Thoracic aorta (tissue), 2 donors: ENCODE measurements at places on chromosomes 3 and 15.

- H3K36me3 ChIP-seq, result no peaks in the 10 kb centered on the region
- H3K27me3 ChIP-seq, result no peaks in the 10 kb centered on the region
- H3K4me3 ChIP-seq, result no peak overlapping the region
- H3K4me1 ChIP-seq, result no peaks in the 10 kb centered on the region
- H3K27ac ChIP-seq, result no peak overlapping the region
- no peak for DNase-seq
Observed at GRCh38 chr15:57525581-57525980, 66.1 kb upstream of the MYZAP start.

- no peaks in the 10 kb centered on the region for H3K27me3 ChIP-seq
- H3K36me3 ChIP-seq, result no peaks in the 10 kb centered on the region
- H3K27ac ChIP-seq, result no peak overlapping the region
- no peak for DNase-seq
- H3K4me3 ChIP-seq, result no peak overlapping the region
Observed at GRCh38 chr3:151899996-151900395, 26.6 kb downstream of the SUCNR1 start.

- H3K27me3 ChIP-seq, result no peaks in the 10 kb centered on the region
- no peak for DNase-seq
- H3K36me3 ChIP-seq, result no peaks in the 10 kb centered on the region
- H3K27ac ChIP-seq, result no peak overlapping the region
- no peak overlapping the region for H3K4me3 ChIP-seq
Observed at GRCh38 chr15:98397419-98397818, 250.9 kb upstream of the IGF1R start.

GRCh38 chr3:129619726-129620162 lies 13.3 kb upstream of the PLXND1 start:
- no peak overlapping the region for H3K27ac ChIP-seq
- DNase-seq, result no peak
- H3K4me1 ChIP-seq, result peaks cover 45% of the 10 kb centered on the region
- H3K36me3 ChIP-seq, result no peaks in the 10 kb centered on the region

- H3K4me1 ChIP-seq, result peaks cover 1% of the 10 kb centered on the region
- H3K27ac ChIP-seq, result no peak overlapping the region
- no peak for DNase-seq
Observed at GRCh38 chr3:53230789-53231188, 25.0 kb downstream of the TKT start.

GRCh38 chr3:127940116-127940515 lies 25.1 kb downstream of the KBTBD12 start:
- H3K27ac ChIP-seq, result no peak overlapping the region
- no peaks in the 10 kb centered on the region for H3K4me1 ChIP-seq
- H3K4me3 ChIP-seq, result no peak overlapping the region
- no peaks in the 10 kb centered on the region for H3K27me3 ChIP-seq
- H3K36me3 ChIP-seq, result no peaks in the 10 kb centered on the region

DNA sequence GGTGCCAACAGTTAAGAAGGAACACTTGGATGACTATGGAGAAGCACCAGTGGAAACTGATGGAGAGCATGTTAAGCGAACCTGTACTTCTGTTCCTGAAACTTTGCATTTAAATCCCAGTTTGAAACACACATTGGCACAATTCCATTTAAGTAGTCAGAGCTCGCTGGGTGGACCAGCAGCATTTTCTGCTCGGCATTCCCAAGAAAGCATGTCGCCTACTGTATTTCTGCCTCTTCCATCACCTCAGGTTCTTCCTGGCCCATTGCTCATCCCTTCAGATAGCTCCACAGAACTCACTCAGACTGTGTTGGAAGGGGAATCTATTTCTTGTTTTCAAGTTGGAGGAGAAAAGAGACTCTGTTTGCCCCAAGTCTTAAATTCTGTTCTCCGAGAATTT lies 3.0 kb downstream of the SKIL start:
- H3K27me3 ChIP-seq, result no peaks in the 10 kb centered on the region
- peak overlapping the region; percentile 98 for H3K4me3 ChIP-seq
- H3K4me1 ChIP-seq, result peaks cover 58% of the 10 kb centered on the region

GRCh38 chr3:99505646-99506269 lies 132.6 kb upstream of the COL8A1 start:
- no peaks in the 10 kb centered on the region for H3K27me3 ChIP-seq
- peak; percentile 28 for DNase-seq
- H3K4me3 ChIP-seq, result no peak overlapping the region
- H3K36me3 ChIP-seq, result no peaks in the 10 kb centered on the region
- peaks cover 69% of the 10 kb centered on the region for H3K4me1 ChIP-seq

GRCh38 chr15:56992725-56993124 lies 74.3 kb downstream of the TCF12 start:
- no peaks in the 10 kb centered on the region for H3K27me3 ChIP-seq
- H3K36me3 ChIP-seq, result no peaks in the 10 kb centered on the region
- H3K4me1 ChIP-seq, result peaks cover 12% of the 10 kb centered on the region
- no peak for DNase-seq
- H3K4me3 ChIP-seq, result no peak overlapping the region

DNA sequence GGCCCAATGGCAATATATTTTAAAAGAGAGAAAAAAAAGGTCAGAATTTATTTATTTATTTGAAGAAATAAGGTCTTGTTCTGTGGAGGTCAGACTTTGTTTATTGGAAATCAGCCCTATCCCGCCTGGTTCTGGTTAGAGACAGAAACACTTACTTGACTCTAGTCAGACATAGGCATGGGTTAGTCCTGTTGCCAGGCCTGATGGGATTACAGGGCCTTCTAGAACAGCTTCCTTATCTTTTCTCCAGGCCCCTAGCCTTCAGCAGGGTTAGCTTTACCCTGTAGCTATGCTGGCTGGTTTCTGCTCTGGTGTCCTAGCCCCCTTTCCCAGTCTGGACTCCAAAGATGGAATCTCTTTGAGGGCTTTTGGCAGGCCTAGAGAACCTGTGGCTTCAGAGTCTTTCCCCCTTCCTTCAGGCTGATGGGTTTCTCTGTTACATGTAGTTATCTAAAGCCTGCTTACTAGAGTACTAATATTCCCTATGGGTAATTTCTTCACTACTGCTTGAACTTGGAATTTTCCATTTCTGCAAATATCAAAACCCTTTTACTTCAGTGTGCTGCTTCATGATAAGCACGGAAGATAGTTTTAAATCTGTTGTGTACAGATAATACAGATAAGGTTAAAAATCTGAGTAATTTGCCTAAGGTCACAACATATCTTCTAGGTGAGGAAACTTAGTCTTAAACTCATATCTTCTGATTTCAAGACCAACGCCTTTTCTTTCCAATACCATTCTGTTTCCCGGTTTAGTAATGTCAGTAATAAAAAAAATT lies 10.6 kb downstream of the IREB2 start:
- H3K4me1 ChIP-seq, result peaks cover 29% of the 10 kb centered on the region
- no peak overlapping the region for H3K4me3 ChIP-seq
- H3K27ac ChIP-seq, result no peak overlapping the region
- H3K27me3 ChIP-seq, result no peaks in the 10 kb centered on the region

DNA sequence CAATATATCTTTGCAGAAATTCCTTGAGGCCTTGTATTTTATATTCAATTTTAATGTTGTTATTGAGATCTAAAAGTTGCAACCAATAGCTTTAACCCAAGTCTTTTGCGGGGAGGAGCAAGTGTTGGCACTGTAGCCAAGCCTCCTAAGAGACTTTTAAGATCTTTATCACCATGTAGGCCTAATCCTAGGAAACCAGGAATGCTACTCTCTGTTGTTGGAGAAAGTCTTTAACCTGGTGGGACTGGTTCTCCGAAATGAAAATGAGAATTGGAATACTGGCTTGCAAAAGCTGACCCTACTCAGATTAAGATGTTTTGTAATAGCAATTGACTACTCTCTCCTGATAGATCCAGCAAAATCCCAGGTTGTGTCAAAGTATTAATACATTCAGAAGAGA lies 25.8 kb downstream of the SHC4 start:
- no peaks in the 10 kb centered on the region for H3K36me3 ChIP-seq
- no peak overlapping the region for H3K4me3 ChIP-seq
- no peak overlapping the region for H3K27ac ChIP-seq
- DNase-seq, result no peak
- H3K27me3 ChIP-seq, result no peaks in the 10 kb centered on the region

GRCh38 chr3:57733790-57734189 lies 22.3 kb upstream of the SLMAP start:
- H3K27ac ChIP-seq, result no peak overlapping the region
- H3K4me3 ChIP-seq, result no peak overlapping the region
- H3K4me1 ChIP-seq, result no peaks in the 10 kb centered on the region
- DNase-seq, result no peak

- no peaks in the 10 kb centered on the region for H3K36me3 ChIP-seq
- no peak overlapping the region for H3K27ac ChIP-seq
Observed at GRCh38 chr15:89346516-89347231, 12.1 kb upstream of the POLG start.

DNA sequence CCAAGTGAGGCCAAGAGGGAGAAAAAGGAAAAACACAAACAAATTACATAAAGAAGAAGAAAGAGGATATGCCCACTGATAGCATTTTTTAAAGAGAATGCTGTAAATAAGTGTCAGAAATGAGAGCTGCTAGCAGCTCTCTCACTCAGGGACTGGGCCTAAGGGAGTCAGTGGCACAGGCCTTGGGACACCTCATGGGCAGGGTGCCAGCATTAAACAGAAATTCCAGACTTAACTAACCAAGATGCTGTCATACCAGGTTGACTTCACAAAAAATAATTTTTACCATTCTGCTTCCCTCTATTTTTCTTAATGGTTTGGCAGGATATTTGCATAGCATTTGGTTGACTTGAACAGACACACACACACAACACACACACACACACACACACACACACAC lies 92.3 kb upstream of the ADAMTSL3 start:
- H3K4me3 ChIP-seq, result no peak overlapping the region
- no peak for DNase-seq
- no peaks in the 10 kb centered on the region for H3K27me3 ChIP-seq
- no peaks in the 10 kb centered on the region for H3K36me3 ChIP-seq
- H3K27ac ChIP-seq, result no peak overlapping the region

- H3K4me3 ChIP-seq, result no peak overlapping the region
- no peaks in the 10 kb centered on the region for H3K27me3 ChIP-seq
- H3K36me3 ChIP-seq, result no peaks in the 10 kb centered on the region
- H3K4me1 ChIP-seq, result peaks cover 13% of the 10 kb centered on the region
Observed at GRCh38 chr3:12750658-12751071, 8.4 kb downstream of the TMEM40 start.

- no peak overlapping the region for H3K27ac ChIP-seq
- H3K36me3 ChIP-seq, result peaks cover 53% of the 10 kb centered on the region
- H3K4me1 ChIP-seq, result peaks cover 41% of the 10 kb centered on the region
- no peaks in the 10 kb centered on the region for H3K27me3 ChIP-seq
- no peak overlapping the region for H3K4me3 ChIP-seq
- DNase-seq, result no peak
Observed at GRCh38 chr3:38133209-38133556, 3.7 kb downstream of the ACAA1 start.

- no peak overlapping the region for H3K27ac ChIP-seq
- no peaks in the 10 kb centered on the region for H3K36me3 ChIP-seq
- no peaks in the 10 kb centered on the region for H3K27me3 ChIP-seq
- H3K4me1 ChIP-seq, result peaks cover 5% of the 10 kb centered on the region
- H3K4me3 ChIP-seq, result no peak overlapping the region
Observed at GRCh38 chr15:99514306-99514705, 51.5 kb upstream of the MEF2A start.

DNA sequence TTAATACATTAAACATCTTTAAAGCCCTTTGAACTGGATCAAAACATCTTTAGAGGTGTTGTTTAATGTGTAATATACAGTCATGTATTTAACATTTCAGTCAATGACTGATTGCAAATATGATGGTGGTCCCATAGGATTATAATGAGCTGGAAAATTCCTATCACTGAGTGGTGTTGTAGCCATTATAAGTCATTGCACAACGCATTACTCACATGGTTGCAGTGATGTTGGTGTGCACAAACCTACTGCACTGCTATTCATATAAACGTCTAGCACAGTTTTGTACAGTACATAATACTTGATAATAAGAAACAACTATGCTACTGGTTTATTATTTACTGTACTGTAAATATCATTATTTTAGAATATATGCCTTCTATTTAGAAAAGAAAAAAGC lies 75.6 kb downstream of the DTWD1 start:
- no peak overlapping the region for H3K27ac ChIP-seq
- H3K4me3 ChIP-seq, result no peak overlapping the region
- peaks cover 6% of the 10 kb centered on the region for H3K4me1 ChIP-seq
- DNase-seq, result no peak

DNA sequence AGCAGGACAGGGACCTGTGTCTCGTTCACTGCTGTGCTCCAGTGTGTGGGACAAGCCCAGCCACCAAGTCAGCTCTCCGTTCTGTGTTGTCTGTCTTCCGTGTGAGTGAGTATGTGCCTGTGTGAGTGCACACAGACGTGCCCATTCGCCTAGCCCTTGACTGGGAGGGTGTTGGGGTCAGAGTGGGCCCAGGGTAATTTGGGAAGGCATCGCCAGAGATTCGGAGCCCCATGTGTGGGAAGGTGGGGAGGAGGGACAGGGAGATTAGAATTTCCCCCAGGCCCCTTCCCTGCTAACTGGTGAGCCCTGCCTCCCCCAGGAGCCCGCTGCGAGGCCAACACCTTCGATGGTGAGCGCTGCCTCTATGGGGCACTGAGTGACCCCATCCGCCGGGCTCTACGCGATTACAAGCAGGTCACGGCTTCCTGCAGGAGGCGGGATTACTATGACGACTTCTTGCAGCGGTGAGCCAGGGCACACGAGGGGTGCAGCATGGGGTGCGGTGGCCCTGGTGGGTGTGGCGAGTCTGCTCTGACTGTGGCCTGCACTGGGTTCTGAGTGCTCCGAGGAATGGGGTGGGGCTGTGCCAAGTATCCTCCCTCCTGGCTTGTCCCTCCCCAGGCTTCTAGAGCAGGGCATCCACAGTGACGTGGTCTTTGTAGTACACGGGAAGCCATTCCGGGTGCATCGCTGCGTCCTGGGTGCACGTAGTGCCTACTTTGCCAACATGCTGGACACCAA lies 3.1 kb downstream of the ABTB1 start:
- H3K27ac ChIP-seq, result no peak overlapping the region
- H3K4me1 ChIP-seq, result peaks cover 16% of the 10 kb centered on the region
- no peak for DNase-seq

DNA sequence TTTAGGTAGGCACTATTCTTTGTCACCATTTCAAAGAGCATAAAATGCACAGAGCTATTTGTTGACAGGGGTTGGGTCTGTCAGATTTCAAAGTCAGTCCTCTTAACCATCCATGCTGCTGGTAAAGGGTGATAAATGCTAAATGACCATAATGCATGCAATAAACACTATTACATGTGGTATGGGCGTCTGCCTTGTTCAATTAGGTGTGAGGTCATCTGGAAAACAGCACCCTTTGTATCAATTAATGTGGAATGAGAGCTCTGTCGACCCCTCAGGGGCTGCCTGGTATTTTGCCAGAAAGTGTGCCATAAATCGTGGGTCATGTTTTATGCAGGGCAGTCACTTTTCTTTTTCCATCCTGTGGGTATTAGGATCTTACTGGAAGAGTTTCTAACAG lies 235.6 kb downstream of the SV2B start:
- no peaks in the 10 kb centered on the region for H3K4me1 ChIP-seq
- no peak overlapping the region for H3K4me3 ChIP-seq
- no peak for DNase-seq
- H3K36me3 ChIP-seq, result no peaks in the 10 kb centered on the region

GRCh38 chr3:43581343-43581742 lies 40.5 kb downstream of the ANO10 start:
- no peaks in the 10 kb centered on the region for H3K27me3 ChIP-seq
- peaks cover 20% of the 10 kb centered on the region for H3K4me1 ChIP-seq
- no peaks in the 10 kb centered on the region for H3K36me3 ChIP-seq
- H3K27ac ChIP-seq, result no peak overlapping the region
- no peak overlapping the region for H3K4me3 ChIP-seq
- no peak for DNase-seq

GRCh38 chr3:106210923-106211322 lies 342.1 kb upstream of the CBLB start:
- no peak overlapping the region for H3K27ac ChIP-seq
- DNase-seq, result no peak
- H3K36me3 ChIP-seq, result no peaks in the 10 kb centered on the region
- H3K4me3 ChIP-seq, result no peak overlapping the region
